Spleen (tissue), 13 donors: ENCODE measurements at places on chromosomes 5 and 9. TPM values are rescaled to one million over a fixed set of nuclear protein-coding genes. Genes with fewer than 3 reads are reported as not detected.

LCN12 gene
- 36.5 TPM for total RNA-seq

SLC25A48 gene
- not detected for total RNA-seq

PCDHGA9 gene
- total RNA-seq = 4.1 TPM

FBXL7 gene
- total RNA-seq = 8.2 TPM

PFN3 gene
- not detected for total RNA-seq

SAPCD2 gene
- 2.2 TPM for total RNA-seq

LEAP2 gene
- total RNA-seq = 1.9 TPM

PCDHA12 gene
- not detected for total RNA-seq

CTXN3 gene
- total RNA-seq = not detected

ECSCR gene
- total RNA-seq = 18.6 TPM

DNA sequence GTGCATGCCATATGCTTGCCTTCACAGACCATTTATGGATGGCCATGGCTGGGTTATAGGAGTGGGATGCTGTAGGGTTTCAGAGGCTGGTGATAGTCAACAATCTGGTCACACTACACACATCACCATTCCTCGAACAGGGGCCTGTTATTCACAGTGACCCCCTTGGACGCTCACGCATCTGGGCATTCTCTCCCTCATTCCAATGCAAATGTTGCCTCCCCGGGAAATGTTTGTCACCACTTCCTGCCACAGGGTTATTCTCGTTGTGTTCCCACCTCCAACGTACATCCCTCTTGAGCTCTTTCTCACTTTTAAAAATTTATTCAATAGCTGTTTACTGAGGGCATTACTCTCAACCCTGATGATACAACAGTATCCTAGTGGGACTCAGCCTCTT lies 135.4 kb downstream of the SCAMP1 start:
- no peak for DNase-seq

- DNase-seq = no peak
These were observed 148.3 kb upstream of the RUSC2 start for GRCh38 chr9:35341585-35341984.

DNA sequence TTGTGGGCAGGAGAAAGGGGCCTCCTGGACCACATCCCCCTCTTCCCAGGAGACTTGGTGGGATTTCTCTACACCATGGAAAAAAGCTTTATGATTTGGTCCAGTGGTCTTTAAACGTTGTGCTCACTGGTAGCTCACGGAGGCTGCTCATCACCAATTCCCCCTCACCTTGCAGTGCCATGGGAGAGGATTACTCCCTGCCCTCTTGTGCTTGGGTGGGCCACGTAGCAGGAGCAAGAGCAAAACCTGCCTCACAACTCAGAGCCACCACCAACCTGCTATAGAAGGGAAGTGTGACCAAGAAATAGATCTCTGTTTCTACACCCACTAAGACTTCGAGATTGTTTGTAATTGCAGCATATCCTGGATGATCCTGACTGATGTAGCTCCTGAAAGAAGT lies 42.2 kb upstream of the N4BP3 start:
- DNase-seq = peak; percentile 23

GRCh38 chr5:83554686-83555085 lies 83.1 kb downstream of the VCAN start:
- no peak for DNase-seq

- DNase-seq = no peak
These were observed 88.2 kb upstream of the BASP1 start for GRCh38 chr5:17129093-17129849.

DNA sequence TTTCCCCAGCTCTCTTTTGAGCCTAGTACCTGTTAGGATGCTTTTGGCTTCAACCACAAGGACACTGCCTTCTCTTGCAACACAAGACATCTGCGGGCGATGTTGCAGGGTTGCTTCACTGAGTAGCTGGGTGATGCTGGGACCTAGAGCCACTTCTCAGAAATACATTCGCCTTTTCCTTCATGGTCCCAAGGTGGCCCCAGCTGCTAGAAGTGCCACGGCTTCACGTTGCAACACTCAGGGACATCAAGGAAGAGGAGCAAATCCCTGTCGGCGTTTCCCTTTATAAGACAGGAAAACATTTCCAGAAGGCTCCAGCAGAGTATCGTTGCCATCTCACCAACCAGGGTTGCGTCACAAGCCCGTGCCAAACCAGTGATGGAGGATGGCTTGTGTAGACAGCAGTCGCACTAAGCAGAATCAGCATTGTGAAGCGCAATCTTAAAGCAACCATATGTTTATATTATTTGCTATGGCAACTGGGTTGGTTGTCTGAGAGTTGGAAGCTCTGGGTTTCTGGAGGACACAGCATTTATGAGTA lies 62.7 kb downstream of the ANKRD33B start:
- no peak for DNase-seq

GRCh38 chr5:90279091-90279490 lies 130.5 kb downstream of the CETN3 start:
- DNase-seq = no peak

- no peak for DNase-seq
These were observed 2125.8 kb upstream of the WWC1 start for GRCh38 chr5:166165596-166165995.

DNA sequence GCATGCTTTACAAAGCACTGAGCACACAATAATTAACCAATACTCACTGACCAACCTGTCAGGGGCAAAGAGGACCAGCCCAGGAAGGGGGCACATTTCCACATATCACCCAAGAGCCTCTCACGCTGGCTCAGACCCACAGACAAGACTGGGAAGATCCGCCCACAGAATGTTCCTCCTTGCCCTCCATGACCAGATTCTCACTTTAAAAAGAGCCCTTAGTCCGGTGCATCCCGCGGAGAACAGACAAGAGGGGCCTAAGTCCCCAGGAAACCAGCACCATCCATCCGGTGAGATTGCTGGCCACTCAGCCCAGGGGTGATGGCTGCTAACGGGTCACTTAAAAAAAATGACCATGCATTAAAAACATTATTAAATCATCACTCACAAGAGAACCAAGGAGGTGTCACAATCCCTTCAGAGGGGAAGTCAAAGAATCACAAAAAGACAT lies 32.9 kb downstream of the SEMA4D start:
- peak; percentile 65 for DNase-seq

DNA sequence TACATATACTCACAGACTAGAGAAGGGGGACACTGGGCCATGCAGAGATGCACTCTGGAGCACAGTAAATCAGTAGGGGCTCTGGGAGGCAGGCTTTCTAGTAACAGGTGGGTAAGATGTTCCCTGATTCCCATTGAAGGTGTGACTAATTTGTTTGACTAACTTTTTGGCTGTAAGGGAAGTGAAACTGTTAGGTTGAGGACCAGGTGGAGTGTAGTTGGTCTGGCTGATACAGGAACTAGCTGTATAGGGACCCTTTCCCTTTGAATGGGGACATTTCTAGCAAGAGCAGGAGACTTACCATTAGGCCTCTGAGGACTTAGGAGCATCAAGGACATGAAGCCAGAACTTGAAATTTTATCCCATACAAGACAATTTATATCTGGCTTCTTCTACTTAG lies 989.6 kb upstream of the COX7C start:
- no peak for DNase-seq

GRCh38 chr5:6243706-6244338 lies 134.5 kb downstream of the MED10 start:
- DNase-seq = no peak

GRCh38 chr5:41097642-41098041 lies 26.5 kb upstream of the MROH2B start:
- DNase-seq = no peak

- no peak for DNase-seq
These were observed 98.2 kb downstream of the MAP1B start for GRCh38 chr5:72205431-72206009.

- DNase-seq = no peak
These were observed 182.1 kb downstream of the FBN2 start for GRCh38 chr5:128355961-128356360.

GRCh38 chr5:79738349-79738748 lies 48.7 kb downstream of the CMYA5 start:
- DNase-seq = no peak

- DNase-seq = no peak
These were observed 28.7 kb downstream of the DNAJC21 start for GRCh38 chr5:34957857-34958690.

GRCh38 chr9:132372177-132373095 lies 17.6 kb upstream of the SETX start:
- peak; percentile 81 for DNase-seq

GRCh38 chr5:180438785-180439780 lies 55.1 kb upstream of the CNOT6 start:
- DNase-seq = no peak

GRCh38 chr5:132460846-132461568 lies 29.6 kb downstream of the IRF1 start:
- DNase-seq = peak; percentile 75

DNA sequence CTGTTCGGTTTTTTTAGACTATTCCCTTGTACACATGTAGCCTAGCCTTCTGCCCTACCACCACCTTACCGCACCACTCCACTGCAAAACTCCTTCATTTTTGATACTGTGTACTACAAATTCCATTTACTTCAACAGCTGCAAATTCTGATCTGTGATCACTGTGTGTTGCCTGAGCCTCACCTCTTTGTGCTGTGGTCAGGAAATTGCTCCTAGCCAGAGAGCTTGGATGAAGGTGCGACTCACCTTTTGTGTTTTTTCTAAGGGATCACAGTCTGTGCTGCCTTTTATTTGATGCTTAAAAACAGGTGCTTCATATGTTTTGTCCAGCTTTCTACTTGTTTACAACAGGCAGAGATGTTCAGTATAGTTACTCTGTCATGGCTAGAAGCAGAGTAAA lies 31.5 kb downstream of the CSNK1G3 start:
- no peak for DNase-seq
